Left ventricle myocardium superior (tissue), 1 donor: ENCODE measurements at places on chromosomes 13 and 19. TPM values are rescaled to one million over a fixed set of nuclear protein-coding genes. Genes with fewer than 3 reads are reported as not detected.

Gene ONECUT3
- total RNA-seq, result not detected

Gene SLC25A30
- total RNA-seq, result 194 TPM

Gene MADCAM1
- 0.37 TPM for total RNA-seq

Gene MBD3L2
- not detected for total RNA-seq

Gene FXYD1
- total RNA-seq, result 489 TPM
